ENCODE measurements at places on chromosomes 2 and 18.

DNA sequence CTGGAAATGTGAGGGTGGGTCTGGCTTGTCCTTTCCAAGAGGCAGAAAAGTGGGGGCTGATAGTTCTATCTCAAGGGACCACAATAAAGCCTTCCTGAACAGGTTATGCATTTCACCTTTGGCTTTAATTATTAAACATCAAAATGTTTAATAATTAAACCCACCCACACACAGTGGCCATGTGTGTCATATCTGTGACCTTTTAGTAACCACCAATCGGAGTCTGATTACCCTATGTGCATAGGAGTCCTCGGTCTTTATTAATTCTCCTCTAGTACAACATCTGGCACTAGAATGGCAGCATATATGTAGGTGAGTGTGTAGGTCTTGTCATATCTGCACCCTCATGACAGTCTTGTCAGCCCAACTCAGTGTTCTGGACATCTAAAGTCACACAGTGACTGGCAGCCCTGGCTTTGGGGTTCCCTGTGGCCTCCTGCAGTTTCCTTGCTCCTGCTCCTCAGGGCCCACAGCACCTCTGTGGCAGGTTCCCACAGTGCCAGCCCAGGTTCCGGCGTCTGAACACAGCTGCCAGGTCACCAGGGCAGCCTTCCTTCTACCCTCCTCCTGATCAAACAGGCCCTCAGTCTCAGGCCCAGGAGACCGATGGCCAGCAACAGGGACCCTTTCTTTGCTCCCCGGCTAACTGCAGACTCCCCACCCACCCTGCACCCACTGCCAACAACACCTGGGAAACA is 100.9 kb downstream of the MTCL1 start:
- DNase-seq, result no peak

DNA sequence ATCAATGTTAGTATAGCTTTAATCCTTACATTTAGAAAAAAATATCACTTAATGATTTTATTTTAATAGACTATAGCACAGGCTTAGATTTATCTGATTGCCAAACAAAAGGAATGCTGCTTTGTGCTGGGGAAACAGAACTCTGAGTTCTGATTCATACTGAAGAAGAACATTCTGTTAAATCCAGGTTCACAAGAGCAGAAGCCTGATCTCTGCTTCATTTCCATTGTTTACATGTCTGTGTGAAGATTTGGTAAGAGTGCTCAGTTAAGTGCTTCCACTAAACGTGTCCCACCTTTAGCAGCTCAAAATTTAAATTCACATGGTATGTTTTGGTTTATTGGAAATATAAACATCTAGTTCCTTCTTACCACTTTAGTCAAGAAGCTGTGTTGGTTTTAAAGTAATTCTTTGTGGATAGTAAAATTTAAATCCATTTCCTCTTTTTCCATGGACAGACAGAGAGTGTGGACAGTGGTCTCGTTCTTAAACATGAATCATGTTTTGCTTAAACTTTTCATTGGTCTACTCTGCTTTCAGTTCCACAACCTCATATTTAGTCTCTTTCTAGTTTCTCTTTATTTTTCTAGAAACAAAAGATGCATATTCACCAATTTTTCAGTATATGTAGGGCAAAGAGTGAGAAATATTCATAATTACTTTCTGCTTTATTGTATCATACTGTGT is 59.1 kb downstream of the NYAP2 start:
- DNase-seq, result no peak

- DNase-seq, result no peak
Measured at GRCh38 chr2:85986121-85986520, 97.3 kb upstream of the ST3GAL5 start.

DNA sequence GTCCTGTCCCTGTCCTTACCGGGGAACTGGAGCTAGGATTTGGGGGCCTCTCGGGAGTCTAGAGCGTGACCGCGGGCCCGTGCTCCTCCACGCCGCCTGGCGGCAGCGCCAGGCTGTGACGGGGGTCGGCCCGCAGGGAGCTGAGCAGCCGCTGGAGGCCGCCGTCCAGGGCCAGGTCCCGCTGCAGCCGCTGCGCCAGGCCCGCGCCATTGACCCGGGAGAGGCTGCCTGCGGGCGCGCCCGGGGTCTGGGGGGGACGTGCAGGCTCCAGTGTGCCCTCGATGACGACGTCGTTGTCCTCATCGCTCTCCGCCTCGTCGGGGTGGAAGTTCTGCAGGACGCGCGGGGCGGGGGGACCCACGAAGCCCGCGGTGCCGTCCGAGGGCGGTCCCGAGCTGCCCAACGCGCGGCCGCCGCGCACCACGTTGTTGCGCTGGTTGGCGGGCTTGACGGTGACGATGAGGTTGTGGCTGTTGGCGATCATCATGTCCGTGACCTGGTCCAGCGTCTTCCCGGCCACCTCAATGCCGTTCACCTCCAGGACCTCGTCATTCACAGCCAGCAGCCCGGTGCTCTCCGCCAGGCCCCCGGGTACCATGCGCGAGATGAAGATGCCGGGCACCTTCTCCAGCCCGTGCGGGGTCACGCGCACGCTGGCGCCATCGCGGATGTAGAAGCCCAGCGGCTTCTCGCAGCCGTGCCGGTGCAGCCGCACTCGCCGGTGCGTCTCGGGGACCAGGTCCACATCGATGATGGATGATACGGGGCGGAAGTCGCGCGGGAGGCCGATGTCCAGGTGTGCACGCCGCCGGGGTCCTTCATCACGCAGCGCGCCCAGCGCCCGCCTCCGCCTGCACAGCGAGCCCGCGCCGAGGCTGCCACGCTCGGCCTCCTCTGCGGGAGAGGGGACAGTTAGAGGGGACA is 50.9 kb downstream of the ADNP2 start:
- peak; percentile 29 for DNase-seq

- no peak for DNase-seq
Measured at GRCh38 chr2:230903231-230904150, 21.6 kb downstream of the GPR55 start.

- DNase-seq, result no peak
Measured at GRCh38 chr2:136376211-136376610, 258.3 kb upstream of the CXCR4 start.

DNA sequence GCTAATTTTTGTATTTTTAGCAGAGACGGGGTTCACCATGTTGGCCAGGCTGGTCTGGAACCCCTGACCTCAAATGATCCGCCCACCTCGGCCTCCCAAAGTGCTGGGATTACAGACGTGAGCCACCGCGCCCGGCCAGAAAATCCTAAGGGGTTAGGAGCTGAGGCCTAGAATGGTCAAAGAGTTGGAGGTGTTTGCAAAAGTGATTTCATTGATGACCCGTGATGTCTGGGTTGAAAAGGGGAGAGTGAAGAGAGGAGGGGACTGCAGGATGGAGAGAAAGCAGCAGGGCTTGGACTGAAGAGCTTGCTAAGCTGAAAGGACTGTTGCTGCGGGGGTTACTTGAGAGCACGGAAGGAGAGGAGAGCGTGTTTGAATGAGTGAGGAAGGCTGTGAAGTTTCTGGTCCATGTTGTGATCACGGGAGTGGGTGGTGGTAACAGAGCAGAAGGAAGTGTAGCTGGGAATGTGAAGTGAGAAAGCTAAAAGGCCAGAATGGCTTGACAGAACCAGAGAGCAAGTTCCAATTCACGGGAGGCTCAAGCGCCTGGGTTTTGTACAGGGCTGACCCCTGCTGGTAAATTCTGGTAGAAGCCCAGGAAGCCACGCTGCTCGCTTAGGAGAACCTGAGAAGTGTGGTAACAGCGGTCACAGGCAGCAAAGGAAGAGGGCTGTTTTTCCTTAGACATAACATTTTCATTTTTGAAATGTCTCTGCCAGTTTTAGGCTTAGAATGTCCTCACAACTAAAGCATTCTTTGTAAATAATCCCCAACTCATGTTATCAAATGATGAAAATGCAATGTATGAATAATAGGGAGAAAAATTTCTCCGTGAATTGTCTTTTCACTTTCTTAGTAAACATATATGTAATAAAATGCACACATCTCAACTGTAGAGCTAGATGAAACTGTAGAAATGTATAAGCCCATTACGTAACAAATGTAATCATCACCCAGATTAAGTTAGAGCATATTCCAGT is 40.5 kb upstream of the ACTR2 start:
- peak; percentile 57 for DNase-seq

GRCh38 chr2:187509667-187510417 is 44.4 kb downstream of the TFPI start:
- DNase-seq, result no peak

- DNase-seq, result no peak
Measured at GRCh38 chr18:48080546-48080945, 150.1 kb upstream of the SMAD2 start.

GRCh38 chr18:3867864-3868311 is 417.9 kb downstream of the TGIF1 start:
- DNase-seq, result no peak

Data from CD4-positive, alpha-beta memory T cell (primary cell).